ENCODE measurements at places on chromosomes 4 and X.

DNA sequence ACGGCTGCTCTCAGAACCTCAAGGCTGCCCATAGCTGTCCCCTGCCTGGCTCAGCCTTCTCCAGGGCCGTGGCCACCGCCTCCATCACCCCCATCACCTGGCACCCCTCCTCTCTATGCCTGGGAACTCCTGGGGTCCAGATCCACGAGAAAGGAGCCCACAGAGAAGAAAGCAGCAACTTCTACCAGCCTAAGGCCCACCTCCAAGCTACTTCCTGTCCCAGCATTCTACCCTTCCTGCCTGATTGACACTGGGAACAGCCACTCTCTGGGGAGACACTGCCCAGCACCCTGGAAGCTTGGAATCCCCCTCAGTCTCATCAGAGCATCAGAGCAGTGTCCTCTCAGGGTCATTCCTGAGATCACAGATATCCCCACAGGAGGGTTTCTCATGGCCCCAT, 36.9 kb upstream of the PROM1 start:
- no peak for DNase-seq

GRCh38 chr4:138939960-138940359, 75.6 kb upstream of the NOCT start:
- no peak for DNase-seq

GRCh38 chrX:16601885-16602284, 48.1 kb upstream of the S100G start:
- no peak for DNase-seq

DNA sequence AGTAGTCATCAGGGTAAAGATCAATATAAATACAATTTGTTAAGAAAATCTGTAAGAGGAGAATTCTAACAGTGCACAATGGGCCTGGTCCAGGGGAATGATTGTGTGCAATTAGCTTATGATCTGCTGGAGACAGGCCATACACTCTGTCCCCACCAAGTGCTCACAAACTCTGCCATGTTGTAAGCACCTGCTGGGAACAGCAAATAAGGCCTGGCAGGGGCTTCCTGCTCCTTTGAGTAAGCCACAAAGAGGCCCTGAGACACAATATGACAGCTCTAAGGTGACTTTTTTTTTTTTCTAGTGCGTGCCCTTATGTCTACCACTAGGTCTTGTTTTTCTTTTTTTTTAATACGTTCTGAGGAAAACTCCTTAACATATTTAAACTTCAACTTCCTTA, 866.3 kb upstream of the PCDH7 start:
- no peak for DNase-seq

DNA sequence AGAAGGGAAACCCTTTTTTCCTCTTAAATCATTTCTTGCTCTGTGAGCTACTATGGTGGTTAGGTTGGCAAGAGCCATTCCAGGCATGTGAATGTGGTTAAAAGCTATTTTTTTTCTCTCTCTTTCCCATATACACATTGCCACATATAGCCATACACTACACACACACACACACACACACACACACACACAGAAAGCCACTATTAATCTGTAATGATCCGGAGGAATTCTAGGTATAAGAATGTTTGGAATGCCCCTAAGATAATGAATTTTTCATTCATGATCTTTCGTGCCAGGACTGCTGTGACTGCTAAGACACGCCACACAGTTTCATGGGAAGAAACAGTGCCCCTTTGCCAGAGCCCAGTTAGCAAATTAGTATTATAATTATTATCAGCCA, 21.8 kb upstream of the TLL1 start:
- no peak for DNase-seq

DNA sequence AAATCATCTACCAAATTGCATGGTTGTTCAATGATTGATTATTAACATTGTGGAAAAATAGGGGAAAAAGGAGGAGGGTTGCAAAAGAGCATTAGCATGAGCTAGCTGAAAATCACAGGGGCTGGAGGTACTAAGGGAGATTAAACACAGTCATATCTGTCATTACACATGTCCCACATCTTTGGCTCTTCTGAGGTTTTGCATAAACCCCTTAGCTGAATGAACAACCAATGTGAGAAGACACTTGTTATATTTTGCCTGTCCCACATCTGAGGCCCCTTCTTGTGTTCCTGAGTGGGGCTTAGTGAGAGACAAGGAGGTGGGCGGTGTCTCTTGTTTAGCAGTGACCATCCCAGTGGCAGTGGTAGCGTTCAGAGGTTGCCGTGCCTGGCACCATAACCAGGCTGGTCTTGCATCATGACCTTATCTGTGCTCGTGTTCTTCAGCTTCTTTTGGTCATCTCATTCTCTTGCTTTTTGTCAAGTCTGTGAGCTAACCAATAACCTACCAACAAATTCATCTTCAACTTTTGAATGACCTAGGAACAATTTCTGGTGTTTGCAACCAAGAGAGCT, 95.6 kb downstream of the MID1IP1 start:
- DNase-seq, result no peak

GRCh38 chr4:81255524-81255923, 40.5 kb upstream of the PRKG2 start:
- DNase-seq, result no peak

DNA sequence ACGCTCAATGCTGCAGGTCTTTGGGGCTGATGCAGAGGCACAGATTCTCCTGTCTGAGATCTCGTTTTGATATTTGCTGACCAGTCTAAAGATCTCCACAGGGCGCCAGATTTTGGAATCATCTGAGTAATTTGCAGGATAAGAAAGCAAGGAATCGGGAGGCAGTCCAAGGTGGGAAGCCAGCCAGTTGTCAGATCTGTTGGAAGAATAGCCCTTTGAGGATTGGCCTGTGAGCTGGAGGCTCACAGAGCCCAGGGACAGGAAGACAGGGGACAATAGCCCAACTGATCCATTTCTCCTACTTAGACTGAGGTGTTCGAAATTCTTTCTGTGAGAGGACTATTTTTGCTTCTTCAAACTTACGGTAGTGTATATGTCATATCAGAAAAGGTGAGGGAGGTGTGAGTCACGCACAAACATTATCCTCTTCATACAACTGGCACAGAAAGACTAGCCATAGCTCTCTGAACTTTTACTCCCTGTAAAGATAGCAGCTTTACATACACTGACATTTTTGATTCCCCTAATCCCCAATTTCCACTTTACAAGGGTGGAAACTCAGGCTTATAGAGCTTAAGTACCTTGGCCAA, 8.8 kb downstream of the DIPK2B start:
- DNase-seq, result no peak

DNA sequence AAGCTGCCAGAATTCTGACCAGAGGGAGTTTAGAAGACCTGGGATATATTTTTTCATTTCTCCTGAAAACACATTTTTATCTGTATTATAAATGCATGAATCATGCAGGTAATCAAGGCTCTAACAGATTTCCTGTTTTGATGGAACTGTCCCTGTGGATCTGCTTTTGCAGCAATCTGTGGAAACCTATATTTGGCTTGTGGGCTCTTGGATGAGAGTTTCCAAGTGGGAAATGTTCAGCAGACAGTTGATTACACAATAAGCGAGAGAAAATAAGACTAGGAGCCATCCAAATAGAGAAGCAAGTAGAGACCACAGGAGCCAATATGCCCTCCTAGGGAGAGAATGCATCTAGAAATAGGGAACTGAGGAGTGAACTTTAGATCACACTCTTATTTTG, 105.0 kb downstream of the NDST3 start:
- DNase-seq, result no peak

- DNase-seq, result no peak
These were observed 54.1 kb downstream of the ARHGAP10 start for GRCh38 chr4:147786031-147786430.

Data from esophagus squamous epithelium (tissue), 5 donors.